ENCODE measurements at places on chromosomes 5 and 9.

DNA sequence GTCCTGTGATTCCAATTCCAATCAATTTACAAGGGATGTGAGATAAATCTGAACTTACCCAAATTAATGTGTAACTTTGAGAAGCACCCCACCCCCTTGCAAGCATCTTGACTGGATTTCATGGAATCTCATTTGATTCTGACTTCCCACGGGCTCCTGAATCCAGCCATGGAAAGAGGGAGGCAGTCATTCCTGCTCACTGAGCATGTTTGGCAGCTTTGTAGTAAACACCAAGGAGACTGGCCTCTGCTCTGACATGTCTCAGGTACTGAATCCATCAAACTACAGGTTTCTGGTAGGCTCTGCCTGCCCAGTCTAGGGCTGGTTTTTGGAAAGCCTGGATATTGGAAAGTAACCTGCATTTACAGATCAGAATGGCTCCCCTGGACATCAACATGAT lies 357.6 kb downstream of the ARHGEF28 start:
- no peak for DNase-seq

DNA sequence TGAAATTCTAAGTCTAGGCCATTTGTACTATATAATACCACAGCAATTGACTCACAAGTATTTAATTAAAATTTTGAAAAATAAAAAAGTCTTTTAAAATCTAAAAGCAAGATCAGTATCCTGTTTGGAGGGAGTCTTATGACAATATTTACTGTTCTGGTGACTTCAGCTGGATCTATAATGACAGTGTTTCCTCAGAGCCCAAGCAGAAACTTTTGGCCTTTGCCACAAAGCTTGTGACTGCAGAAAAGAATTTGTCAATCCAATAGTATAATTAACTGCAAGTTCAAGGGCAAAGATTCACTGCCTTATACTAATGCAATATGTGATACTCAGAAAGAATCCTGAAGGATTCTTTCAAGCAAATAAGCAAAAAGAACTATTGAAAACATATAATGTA lies 49.6 kb upstream of the RAPGEF6 start:
- no peak for DNase-seq

DNA sequence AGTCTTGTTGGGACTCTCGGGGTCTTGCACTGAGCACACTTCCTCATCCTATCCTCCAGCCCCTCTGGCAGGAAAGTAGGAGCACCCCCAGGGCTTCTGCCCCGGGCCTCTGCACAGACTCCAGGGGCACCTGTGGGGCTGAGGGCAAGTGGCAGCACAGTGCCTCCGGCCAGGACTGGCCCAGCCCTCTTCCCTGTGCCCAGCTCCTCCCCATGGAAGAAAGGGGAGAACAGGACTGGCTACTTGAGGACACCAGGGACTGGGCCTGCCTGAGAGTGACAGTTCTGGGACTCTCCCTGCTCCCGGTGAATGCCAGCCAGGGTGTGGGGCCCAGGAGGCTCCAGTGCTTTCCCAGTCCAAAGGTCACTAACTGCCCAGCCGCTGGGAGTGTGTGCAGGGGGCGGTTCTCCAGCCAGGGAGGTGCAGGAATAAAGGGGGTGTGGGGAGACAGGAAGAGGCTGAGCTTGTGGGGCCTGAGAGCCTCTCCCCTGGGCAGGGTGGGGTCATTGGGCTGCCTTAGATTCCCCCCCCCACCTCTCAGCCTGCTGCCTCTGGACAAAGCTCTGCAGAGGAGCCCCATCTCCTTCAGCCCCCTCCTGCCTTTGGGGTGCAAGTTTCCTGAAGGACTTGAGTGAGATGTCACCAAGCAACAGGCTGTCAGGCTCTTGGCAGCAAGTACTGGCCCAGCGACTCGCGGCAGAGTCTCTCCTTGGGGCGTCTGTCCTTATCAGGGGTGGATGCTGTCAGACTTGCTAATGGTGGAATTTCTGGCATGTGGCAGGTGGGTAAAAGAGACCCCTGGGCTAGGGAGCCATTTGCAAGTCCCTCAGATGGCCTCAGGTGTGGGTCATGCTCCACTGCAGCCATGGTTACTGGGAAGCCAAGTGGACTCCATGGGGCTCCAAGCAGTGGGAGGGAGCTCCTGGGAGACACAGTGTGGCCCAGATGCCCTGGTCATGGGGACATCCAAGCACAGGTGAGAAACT lies 19.1 kb upstream of the JADE2 start:
- no peak for DNase-seq

DNA sequence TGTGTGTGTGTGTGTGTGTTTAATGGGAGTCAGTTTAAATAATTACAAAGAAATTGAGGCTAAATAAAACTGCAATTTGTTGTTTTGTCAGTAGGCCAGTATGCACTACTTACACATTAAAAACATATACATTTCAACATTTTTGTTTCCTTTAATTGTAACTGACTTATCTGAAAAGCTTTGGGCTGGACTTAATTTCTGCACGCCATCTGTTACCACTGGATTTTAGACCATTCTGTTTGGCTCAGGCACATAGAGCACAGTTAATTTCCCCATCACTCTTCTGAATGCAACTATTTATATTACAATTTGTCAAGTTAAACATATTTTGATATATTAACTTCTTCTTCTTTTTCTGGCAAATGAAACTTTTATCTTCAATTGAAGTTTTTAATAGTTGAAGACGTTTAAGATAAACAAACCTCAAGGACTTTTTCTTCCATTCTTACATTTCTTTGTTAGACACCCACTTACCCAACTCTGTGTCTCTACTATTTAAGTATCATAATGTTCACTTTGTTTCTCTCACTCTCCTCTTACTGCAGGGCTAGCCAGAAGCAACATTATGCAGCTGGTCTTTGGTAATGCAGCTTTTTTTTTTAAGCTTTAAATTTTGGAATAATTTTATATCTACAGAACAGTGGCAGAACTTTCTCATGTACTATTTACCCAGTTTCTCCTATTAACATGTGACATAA lies 253.4 kb upstream of the ANKH start:
- no peak for DNase-seq

GRCh38 chr5:96459313-96460121 lies 26.5 kb upstream of the PCSK1 start:
- DNase-seq, result no peak

GRCh38 chr5:107604146-107604910 lies 66.4 kb downstream of the EFNA5 start:
- no peak for DNase-seq

DNA sequence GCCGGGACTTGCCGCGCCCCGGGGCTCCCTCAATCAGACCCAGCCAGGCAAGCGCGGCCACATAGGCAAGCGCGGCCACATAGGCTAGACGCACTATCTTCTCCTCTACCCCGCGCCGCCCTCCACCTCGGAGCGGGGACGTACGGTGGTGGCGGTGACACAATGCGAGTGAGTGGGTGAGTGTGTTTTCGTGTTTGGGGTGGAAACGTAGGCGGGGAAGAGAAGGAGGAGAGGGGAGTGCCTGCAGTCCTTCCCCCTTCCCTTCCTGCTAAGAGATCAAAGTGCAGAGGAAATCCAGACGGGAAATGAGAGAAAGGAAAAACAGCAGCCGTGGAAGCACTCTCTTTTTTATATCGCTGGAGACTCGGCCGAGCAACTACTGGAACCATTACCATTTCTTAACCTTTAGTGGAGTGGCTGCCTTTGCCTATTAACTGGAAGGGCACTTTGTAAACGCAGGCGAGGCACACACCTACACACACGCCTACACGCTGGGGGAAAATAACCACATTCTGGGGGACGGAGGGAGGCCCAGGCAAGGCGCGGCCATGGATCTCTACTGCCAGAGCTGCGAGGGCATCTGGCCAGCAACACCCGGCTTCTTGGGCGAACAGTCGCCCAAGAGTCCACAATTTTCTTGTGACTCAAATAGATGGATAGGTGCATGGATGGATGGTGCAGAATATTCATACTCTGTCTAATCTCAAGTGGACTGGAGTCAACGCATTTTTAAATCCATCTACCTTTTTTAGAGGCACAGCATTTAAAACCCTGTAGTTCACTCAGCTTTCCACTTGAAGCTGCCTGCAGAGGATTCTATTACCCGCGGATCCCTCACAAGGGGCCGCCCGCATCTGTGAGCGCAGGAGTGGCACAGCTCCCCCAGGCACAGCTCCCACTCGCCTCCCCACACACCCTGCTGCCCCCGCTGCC lies 2.1 kb downstream of the EDIL3 start:
- DNase-seq, result no peak

DNA sequence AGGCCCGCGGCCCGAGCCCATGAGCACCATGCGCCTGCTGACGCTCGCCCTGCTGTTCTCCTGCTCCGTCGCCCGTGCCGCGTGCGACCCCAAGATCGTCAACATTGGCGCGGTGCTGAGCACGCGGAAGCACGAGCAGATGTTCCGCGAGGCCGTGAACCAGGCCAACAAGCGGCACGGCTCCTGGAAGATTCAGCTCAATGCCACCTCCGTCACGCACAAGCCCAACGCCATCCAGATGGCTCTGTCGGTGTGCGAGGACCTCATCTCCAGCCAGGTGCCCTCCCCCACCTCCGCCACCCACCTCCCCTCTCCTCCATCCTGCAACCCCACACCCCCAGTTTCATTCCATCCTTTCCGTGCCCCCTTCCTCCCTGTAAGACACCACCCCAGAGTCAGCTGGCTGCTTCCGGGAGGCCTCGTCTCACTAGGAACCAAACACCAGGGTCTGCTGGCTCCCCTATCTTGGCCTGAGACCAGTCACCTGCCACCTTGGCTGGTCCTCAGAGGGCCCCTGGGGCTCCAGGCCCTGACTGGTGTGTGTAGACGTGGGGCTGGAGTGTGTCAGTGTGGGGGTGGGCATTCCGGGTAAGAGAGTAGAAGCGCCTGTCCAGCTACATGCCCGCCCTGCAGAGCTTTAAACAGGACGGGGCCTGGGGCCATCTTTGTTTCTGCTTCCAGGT lies 655 bp downstream of the GRIN1 start:
- DNase-seq, result no peak

GRCh38 chr9:112493393-112494137 lies 6.9 kb downstream of the KIAA1958 start:
- DNase-seq, result no peak

DNA sequence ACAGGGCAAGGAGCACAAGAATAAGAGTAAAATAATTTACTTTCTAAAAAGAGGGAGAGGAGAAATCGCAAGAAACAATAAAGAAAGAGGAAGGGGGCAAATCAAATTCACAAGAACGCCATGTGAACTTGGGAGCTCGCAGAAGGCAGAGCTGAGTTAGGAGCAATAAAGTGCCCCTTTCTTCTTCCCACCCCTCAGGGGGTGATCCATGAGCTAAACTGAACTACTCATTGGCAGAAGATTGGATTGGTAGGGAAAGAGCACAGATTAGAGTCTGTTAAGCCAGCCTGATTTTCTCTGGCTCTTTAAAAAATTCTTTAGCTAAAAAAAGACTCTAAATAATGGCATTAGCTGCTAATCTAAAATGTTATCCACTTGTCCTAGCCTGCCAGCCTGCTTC lies 307.5 kb downstream of the EBF1 start:
- DNase-seq, result no peak

- no peak for DNase-seq
Observed at GRCh38 chr5:149931992-149932436, 12.6 kb downstream of the PDE6A start.

GRCh38 chr5:134524272-134524825 lies 1.1 kb upstream of the JADE2 start:
- peak; percentile 52 for DNase-seq

- DNase-seq, result no peak
Observed at GRCh38 chr5:10111571-10111970, 138.1 kb downstream of the ATPSCKMT start.

- DNase-seq, result no peak
Observed at GRCh38 chr5:131622633-131623032, 12.4 kb downstream of the RAPGEF6 start.

GRCh38 chr9:116404228-116404627 lies 250.6 kb downstream of the PAPPA start:
- DNase-seq, result no peak

Data from stimulated activated CD4-positive, alpha-beta T cell treated with anti-CD3 and anti-CD28 coated beads, Interleukin-15, amount 100 ng/mL, for 1 hour (primary cell).